ENCODE measurements at places on chromosomes 13 and 19.

DNA sequence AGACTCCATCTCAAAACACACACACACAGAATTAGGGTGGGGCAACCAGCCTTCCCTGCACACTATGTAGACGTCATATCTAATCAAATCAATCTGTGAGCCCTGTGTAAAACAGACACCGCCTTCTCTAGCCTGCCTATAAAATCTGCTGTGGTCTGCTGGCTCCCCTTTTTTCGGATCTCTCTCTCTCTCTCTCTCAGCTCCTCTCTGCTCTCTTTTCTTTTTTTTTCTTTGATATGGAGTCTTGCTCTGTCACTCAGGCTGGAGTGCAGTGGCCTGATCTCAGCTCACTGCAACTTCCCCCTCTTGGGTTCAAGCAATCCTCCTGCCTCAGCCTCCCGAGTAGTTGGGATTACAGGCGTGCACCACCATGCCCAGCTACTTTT, 11.8 kb upstream of the CD70 start:
- no peak for DNase-seq

DNA sequence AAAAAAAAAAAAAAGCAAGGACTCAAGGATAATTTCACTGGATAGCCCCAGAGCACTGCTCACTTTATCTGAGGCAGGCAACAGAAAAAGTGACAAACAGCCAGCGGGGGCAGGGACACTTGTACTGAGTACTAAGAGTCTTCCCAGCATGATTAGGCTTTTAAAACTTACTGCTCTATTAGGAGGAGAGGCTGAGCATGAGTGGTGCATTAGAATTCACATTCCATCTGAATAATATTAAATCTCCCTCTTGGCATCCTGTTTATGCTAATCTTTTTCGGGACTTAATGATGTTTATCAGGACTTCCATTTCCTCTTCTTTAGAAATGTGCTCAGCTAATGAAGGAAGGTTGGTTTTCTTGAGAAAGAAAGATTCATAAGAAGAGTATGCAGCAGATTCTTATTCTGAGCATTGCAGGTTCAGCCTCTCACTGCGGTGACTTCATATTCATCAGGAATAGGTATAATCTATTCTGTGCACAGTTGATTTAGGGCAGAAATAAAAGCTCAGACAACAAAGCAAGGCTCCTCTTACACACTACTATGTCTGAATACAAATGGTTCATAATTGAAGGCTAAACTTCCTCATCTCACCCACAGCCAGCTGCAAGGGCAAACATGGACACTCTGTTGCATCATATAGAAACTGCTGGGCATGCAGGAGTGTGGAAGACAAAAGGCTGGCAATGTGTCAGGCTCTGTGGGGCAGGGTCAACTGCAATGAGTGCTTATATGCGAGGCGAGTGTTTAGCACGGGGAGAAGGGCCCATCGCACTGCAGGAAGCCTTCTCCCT, 107.0 kb downstream of the KL start:
- no peak for DNase-seq

DNA sequence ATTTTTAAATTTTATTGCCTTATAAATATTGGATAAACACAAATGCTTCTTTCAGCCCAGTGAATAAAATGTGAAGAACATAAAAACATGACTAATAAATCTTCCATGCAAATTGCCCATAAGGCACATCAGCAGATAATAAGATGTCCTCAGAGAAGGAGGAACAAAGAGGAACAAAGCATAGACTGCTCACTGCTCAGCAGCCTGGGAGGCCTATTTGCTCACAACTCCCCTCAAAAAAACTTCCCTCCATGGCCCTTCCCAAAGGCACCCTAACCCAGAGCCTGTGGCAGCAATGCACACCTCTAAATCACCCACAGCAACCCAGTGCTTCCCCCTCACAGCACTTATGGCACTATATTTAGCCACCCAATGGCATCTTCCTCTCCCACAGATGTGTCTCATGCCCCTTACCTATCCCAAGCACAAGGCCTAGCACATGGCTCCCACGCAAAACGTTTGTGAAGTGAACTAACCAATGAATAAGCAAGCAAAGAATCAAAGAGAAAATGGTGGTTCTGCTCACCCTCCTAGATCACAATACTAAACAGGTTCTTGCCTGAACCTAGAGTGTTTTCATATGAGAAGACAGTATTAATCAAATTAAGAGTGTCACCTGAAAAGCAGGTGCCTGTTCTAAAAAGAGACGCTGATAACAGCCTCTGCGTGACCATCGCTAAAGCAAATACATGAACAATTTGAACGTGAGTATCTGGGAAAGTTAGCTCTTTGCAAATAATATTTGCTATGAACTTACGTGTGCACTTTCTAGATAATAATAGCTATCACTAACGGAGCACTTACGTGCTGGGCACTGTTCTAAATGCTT, 96.9 kb downstream of the TBC1D4 start:
- DNase-seq, result no peak

DNA sequence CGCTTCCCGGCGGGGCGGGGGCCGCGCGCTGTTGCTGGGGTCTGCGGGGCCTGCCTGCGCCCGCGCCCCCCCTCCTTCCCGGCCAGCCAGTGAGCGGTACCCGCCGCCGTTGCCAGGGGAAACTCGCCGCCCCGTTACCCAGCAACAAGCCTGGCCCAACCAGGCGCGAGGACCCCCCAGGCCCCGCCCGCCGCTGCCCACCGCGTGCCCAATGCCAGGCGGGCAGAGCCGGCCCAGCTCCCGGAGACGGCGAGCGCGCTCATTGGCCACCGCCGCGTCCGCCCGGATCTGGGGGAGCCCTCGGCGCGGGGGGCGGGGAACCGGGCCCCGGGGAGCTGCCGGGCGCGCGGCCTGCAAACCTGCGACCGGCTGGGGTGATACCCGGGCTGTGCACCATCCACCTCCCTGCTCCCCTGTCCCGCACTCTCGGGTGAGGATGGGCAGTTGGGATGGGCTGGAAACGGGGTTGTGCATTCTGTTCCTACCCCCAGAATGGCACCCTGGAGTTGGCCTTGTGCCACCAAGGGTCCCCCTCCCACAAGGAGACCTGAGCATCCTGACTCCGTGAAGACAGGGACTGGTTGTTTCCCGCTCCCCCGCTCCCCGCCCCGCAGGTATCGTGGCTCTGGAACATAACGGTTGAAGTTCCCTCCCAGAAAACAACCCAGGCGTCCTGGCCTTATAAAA, 8.8 kb upstream of the BBC3 start:
- DNase-seq, result peak; percentile 59

- DNase-seq, result no peak
These were observed 5.5 kb downstream of the UPK1A start for GRCh38 chr19:35671818-35672217.

- DNase-seq, result no peak
These were observed 20.4 kb downstream of the MBD3L2B start for GRCh38 chr19:7000816-7001215.

GRCh38 chr13:44259045-44260027, 114.3 kb upstream of the SERP2 start:
- DNase-seq, result peak; percentile 94

DNA sequence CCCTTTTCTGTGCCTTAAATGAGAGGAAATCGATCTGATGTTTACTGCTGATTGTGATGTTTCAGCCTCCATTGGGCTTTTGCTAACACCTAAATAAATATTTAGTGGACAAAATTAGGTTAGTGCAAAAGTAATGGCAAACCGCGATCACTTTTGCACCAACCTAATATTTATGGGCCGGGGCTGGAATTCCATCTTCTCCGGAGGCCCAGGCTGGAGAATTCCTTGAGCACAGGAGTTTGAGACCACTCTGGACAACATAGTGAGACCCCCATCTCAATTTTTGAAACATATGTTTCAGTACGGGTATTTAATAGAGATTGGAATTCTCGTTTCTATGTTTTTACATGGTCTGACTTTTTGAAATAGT, 603 bp downstream of the ZNF880 start:
- no peak for DNase-seq

DNA sequence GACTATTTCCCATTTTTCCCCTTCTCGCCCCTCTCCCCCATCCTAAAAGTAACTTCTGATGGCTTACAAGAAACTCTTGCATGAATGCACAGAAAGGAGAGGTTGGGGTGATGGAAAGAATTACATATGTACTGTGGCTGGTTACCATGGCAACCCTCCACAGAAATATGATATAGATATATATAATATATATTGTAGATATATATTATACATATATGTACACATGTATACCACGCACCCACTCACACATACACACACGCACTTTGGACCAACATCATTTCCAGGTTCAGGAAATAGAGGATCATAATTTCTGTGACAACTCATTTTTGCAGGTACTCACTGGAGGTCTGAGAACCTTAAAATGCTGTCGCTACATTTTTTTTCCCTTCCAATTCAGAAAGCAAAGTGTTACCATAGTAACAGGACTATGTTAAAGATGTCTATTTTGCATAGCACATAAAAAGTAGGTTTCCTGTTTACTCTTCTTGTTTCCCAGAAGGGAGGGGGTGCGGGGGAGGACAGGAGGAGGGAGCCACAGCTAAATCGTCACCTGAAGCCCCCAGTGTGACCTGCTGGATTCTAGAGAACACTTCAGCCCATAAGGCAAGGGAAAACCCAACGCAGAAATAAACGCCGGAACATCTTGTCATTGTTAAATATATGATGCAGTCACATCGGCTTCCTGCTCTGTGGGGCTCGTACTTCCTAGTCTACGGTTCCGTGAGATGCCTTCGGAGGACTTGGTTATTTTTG, 44.7 kb downstream of the EFNB2 start:
- DNase-seq, result peak; percentile 7

DNA sequence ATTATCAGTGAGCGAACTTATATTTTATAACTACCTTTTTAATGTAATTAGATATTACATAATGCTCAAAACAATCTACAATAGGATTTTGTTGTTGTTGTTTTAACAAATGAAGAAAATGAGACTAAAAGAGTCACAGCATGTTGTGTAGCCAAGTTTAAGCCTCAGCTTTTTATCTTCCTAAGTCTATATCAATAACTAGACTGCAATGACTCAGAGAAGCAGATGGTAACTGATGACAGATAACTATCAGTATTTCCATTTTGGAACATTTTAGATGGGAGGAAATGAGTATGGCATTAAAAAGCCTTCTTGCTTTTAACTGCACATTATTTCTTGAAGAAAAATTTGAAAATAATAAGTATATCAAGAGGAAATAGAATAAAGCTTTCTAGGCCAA, 825.2 kb downstream of the SLITRK1 start:
- DNase-seq, result no peak

DNA sequence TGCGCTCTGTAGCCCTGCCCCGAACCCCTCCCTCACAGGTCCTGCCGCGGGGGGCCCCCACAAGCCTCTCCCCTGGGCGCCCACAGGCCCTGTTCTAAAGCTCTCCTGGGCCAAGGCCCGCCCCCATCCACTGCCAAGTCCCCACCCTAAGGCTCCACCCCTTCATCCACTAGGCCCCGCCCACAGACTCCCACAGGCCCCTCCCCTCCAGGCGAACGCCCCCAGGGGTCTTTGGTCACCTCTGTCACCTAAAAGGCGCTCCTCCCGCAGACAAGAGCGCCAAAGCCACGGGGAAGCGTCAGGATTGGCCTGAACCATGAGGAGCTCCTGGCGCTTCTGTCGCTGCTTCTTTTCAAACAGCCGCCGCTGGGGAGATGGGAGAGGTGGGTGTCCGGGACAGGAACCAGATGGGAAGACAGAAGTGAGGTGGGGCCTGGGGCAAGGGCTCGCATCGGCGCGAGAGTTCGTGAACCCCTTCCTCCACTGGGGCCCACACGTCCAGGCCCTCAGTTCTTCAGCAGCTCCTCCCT, 2.3 kb downstream of the TULP2 start:
- DNase-seq, result peak; percentile 61

DNA sequence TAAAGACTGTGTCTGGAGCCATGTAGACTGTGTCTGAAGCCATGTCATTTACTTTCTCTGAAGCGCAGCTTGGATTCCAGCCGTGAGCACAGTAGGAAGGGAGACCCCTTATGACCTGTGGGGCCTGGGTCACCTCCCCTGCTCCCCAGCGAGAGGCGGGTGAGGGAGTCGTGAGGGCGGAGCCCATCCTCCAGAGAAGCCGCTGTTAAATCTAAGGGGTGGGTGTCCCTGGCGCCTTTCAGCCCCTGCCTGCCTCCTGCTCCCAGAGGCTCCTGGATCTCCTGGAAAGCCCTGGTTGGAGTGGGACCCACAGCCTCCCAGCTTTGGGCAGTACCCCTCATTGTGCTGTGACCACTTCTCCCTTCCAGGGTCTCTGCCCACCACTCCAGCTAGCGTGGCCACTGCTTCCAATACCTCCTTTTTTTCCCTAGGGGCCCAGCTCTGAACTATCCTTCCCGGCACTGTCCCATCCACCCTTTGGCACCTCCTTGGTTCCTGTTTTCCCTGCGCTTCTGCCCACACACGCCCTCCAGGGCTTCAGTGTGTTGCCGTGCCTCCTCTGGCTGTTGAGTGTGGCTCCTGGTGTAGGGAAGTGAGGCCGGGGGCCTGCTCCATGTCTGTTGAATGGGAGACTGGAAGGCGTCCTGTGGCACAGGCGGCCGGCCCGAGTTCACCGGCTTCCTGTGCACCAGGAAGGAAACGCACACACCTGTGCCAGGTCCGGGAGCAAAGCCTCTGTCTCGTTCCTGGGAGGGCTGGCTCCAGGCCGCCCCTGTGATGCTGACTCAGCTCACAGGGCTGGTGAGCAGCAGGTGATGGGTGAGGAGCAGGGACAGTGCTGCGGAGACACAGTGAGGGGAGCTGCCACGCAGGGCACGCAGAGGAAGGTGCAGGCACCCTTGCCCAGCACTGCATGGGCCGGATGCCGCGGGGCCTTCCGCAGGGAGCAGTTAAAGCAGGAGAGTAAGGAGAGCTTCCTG, 29.4 kb downstream of the ATP4B start:
- no peak for DNase-seq

- peak; percentile 98 for DNase-seq
These were observed 12.8 kb downstream of the IER2 start for GRCh38 chr19:13162724-13163608.

GRCh38 chr19:10338940-10339339, 484 bp downstream of the ICAM3 start:
- DNase-seq, result peak; percentile 43

DNA sequence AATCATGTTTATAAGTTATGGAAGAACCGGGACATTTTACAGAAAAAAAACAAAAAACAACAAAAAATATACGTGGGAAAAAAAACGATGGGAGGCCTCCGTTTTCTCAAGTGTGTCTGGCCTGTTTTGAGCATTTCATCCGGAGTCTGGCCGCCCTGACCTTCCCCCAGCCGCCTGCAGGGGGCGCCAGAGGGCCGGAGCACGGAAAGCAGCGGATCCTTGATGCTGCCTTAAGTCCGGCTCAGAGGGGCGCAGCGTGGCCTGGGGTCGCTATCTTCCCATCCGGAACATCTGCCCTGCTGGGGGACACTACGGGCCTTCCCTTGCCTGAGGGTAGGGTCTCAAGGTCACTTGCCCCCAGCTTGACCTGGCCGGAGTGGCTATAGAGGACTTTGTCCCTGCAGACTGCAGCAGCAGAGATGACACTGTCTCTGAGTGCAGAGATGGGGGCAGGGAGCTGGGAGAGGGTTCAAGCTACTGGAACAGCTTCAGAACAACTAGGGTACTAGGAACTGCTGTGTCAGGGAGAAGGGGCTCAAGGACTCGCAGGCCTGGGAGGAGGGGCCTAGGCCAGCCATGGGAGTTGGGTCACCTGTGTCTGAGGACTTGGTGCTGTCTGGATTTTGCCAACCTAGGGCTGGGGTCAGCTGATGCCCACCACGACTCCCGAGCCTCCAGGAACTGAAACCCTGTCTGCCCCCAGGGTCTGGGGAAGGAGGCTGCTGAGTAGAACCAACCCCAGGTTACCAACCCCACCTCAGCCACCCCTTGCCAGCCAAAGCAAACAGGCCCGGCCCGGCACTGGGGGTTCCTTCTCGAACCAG, 1.8 kb upstream of the APOE start:
- peak; percentile 80 for DNase-seq
